Stimulated activated CD8-positive, alpha-beta memory T cell treated with anti-CD3 and anti-CD28 coated beads, Interleukin-2, amount 100 ng/mL, for 48 hours (primary cell): ENCODE measurements at places on chromosomes 7 and 10.

DNA sequence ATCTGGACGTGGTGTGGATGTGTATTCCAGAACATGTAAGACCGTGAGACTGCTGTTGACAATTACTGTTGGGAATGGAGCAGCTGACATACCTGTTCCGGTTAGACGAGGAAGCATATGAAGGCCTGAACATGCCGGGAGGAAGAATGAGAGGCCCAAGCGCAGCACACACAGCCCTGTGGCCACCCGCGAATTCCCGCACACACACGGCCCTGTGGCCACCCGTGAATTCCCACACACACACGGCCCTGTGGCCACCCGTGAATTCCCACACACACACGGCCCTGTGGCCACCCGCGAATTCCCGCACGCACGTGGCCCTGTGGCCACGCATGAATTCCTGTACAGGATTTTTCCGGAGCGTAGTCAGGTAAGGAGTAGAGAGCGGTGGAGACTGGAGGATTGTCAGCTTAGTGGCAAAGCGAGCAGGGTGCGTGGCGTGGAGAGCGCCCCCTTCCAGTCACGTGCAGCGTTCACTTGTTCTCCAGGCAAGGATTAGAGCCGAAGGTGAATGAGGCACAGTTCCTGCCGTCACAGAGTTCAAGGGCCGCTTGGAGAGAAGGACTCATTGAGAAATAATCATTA lies 9.5 kb upstream of the SUN1 start:
- no peak for DNase-seq

DNA sequence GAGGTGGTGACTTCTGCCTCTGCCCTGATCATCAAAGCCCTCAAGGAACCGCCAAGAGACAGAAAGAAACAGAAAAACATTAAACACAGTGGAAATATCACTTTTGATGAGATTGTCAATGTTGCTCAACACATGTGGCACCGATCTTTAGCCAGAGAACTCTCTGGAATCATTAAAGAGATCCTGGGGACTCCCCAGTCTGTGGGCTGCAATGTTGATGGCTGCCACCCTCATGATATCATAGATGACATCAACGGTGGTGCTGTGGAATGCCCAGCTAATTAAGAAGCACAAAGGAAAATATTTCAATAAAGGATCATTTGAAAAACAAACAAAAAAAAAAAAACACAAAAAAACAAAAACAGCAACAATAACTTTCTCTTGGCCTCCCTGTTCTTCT lies 59.5 kb upstream of the TOMM7 start:
- DNase-seq: no peak

- DNase-seq: no peak
These were observed 42.7 kb downstream of the PRR15 start for GRCh38 chr7:29606287-29606721.

DNA sequence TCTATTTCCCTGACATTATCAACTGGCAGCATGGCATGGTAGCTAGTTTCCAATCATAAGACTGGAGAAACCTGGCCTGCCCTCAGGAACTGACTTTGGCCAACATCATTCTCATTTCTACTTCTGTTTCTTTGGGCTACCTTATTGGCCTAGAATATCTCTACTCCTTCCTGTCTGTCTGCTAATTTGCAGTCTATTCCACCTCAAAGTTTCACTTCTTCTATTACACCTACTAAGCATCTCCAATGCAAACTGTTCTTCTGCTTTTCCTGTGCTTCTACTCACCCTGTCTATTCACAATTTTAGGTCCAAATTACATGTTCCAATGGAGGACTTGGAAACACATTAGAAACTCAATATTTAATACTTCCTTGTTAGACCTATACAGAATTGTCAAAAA lies 65.6 kb downstream of the ZNF503 start:
- no peak for DNase-seq

DNA sequence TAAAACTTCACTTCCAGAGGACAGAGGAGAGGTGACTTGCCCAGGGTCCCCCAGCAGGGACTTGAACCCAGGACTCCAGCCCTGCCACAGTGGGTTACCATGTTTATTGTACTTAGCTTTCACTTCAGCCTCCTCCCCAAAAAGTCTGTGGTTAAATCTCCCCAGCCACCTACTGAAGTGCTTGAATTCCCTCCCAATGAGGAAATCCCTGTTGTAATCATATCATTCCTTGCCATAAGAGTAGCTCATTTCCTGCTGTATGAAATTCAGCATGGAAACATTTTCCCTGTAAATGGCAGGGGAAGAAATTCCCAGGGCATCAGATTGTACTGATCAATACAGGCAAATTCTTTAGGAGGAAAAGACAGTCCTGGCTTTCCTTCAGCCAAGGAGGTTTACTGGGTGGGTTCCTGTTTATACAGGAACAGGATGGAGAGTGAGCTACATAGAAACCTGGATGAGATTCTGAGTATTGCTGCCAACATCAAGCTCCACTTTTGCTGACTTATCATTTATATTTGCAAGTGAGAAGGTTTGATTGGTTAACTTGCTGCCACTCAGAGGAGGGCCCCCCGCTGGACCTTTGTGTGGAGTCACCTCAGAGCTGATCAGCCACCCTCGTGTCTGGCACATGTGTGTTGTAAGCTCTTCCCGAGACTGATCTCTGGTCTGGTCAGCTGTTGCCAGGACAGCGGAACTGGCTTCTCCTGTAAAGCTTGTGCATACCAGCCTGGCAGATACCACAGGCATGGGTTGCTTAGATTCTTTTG lies 16.4 kb upstream of the PDZD8 start:
- no peak for DNase-seq

GRCh38 chr7:95432606-95433005 lies 2.2 kb downstream of the PON2 start:
- no peak for DNase-seq

DNA sequence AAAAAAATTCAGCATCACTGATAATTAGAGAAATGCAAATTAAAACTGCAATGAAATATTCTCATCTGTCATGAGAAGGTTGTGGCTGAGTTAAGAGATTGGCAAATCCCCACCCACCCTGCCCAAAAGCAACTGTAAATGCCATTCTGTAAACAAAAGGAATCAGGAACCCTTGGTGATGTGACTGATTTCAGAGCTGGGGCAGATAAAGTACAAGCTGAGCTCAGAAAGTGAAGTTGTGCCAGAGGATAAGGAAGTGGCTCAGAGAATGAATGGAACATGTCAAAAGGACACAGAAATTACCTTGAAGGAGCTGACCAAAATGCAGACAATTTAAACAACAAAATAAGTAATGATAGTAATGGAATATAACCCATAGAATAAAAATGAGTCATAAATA lies 32.7 kb upstream of the ARMS2 start:
- DNase-seq: no peak

DNA sequence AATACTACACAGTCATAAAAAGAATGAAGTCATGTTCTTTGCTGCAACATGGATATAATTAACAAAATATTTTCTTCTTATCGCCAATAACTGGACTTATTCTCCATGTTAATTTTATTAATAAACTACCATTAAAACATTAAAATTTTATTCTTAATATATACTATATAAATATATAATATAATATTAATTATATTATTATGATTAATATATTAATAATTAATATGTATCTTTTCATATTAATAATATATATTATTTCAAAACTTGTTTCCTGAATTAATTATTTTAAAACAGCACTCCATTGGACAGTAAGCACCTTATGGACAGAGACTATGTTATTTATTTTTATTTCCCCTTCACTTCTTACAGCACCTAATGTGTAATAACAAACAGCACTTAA lies 182.8 kb downstream of the ARL4A start:
- DNase-seq: no peak

DNA sequence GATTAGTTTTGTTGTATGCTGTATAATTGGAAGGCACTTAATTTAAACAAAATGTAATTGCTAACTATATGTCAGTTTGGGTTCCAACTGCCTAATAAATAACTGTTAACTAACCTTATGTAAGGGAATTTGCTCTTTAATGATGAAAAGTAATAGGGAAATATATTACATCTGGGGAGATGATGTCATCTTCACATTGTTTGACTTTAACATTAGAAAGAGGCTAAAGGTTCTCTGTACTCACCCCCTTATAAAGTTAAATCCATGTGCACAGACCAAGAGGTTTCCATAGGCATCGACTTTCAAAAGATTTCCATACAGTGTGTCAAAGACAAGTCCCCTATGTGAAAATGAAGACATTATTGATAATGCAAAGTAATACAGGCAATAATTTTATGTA lies 87.6 kb downstream of the NT5C2 start:
- no peak for DNase-seq

DNA sequence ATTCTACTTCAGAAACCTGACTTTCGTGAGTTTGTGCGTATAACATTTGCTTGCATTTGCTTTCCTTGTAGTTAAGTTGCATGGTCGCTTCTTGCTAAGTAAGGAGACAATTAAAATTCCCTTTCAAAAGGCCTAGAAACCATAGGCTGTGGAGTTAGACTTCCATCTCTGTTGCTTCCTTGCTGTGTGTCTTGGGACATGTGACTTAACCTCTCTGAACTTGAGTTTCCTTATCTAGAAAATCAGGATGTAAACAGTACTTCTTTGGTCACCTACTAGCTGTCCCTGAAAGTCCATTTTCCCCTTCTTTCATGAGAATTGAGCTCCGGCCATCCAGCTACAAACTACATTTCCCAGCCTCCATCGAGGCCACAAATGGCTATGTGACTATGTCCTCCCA lies 89.2 kb downstream of the ITIH5 start:
- DNase-seq: no peak

GRCh38 chr10:116948530-116948870 lies 56.5 kb downstream of the SHTN1 start:
- DNase-seq: no peak

GRCh38 chr7:27860800-27861199 lies 120.8 kb downstream of the TAX1BP1 start:
- no peak for DNase-seq

GRCh38 chr10:17961551-17962422 lies 10.1 kb downstream of the SLC39A12 start:
- DNase-seq: no peak

DNA sequence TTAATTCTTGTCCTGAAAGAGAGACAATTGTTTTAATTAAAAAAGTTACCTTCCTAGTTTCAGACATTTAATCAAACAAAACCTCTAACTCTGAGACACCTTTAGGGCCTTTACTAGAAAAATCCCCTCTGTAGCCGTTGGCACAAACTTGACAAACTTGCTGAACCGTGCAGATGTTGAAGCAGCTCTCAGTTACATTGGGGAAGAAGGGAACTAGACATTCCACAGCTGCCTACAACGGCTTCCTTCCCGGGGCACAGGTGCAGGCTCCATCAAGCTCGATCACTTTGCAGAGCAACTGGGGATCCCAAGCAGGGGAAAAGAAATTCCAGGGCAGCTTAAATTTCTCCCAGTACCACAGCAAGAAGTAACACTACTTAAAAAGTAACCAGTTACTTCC lies 141.3 kb downstream of the SKAP2 start:
- no peak for DNase-seq

DNA sequence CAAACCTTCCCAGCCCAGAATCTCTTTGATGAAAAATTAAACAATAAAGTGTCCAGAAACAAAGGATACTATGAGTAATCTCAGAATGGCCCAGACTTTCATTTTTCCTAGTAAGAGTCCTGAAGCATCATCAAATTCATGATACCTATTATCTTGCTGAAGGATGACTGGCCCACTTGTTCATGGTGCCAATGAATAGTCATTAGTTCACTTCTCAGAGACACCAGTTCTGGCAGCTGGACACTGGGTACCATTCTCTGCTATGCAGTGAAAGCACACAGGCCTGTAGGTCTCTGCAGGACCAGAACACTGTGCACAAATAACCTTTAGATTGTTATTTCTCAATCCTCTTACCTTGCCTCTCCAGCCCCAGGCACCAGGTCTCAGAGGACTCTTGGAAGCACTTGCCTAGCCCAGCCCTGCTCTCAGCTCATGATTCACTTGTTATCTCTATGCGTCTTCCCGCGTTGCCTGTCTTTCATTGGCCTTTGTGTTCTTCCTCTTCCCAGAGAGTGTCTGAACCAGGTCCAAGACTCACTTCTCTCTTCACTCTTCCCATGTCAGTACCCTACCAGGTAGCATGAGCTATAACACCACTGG lies 98.1 kb upstream of the AGBL3 start:
- no peak for DNase-seq
